ENCODE measurements at places on chromosomes 3 and 15.
A peak's percentile ranks its signal among the peaks of the same experiment; 100 is the strongest.

- no peak for DNase-seq
Observed at GRCh38 chr15:74306781-74307217, 60.6 kb downstream of the CYP11A1 start.

DNA sequence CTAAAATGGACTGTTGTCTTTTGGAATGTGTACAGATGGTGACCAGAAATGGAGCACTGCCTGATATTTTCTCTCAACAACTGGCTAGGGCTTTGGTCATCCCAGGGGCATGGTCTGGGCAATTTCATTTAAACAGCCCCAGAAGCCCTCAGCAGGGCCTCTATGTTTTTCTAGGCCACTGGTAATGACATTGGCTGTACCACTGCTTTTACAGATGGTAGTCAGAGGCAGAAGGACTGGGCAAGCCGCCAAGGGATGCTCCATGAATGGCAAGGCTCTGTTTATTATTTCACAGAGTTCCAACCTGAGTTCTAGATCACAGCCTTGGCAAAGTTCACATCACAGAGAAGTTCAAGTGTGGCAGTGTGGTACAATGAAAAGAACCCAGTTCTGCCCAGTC, 37.0 kb upstream of the LMCD1 start:
- peak; percentile 71 for DNase-seq

DNA sequence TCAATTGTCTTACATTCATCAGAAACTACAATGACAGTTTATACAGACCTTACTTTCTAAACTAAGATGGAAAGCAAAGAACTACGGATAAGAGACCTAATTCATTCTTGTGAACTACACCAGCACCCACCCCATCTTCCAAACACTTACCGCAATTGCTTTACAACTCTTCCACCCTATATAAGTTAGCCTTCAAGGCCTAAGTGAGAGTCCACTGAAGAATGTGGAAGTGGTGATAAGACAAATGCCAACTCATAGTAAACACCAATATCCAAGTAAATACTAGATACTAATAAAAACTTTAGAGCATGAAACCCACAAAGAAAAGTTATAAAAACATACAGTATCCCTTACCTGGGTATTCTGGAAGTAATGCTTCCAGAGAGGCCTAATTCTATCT, 13.6 kb downstream of the ARF4 start:
- DNase-seq = no peak

- DNase-seq = no peak
Observed at GRCh38 chr3:65945953-65946352, 92.8 kb downstream of the MAGI1 start.

GRCh38 chr3:50885070-50885850, 210.5 kb downstream of the DOCK3 start:
- peak; percentile 28 for DNase-seq

- DNase-seq = no peak
Observed at GRCh38 chr15:74445816-74446763, 12.3 kb upstream of the SEMA7A start.

GRCh38 chr3:13075986-13076654, 2.9 kb upstream of the IQSEC1 start:
- peak; percentile 97 for DNase-seq

Data from cerebellar cortex (tissue), 1 donor.